ENCODE measurements at places on chromosomes 13 and 19. TPM values are rescaled to one million over a fixed set of nuclear protein-coding genes. Genes with fewer than 3 reads are reported as not detected.
A peak's percentile ranks its signal among the peaks of the same experiment; 100 is the strongest.

DNA sequence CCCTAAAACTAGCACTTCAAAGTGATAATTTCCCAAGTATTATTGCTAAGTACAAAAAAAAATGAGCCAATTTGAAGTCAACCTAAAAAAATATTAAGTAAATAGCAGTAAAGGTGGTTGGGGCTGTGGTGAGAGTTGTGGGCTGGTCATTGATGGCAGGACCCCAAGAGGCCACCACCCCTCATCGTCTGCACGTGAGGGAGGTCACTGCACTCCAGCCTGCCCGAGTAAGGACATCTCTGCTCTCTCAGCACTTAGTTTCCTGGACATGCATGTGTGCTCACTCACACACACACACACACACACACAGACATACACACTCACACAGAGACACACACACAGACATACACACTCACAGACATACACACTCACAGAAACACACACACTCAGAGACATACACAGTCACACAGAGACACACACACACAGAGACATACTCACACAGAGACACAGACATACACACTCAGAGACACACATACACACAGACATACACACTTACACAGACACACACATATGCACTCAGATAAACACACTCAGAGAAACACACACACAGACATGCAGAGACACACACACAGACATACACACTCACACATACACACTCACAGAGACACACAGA, 127.2 kb upstream of the SOX1 start:
- no peak overlapping the region for H3K27ac ChIP-seq
- no peak overlapping the region for H3K4me3 ChIP-seq
- no peaks in the 10 kb centered on the region for H3K36me3 ChIP-seq
- DNase-seq: no peak

The SIGLEC14 gene
- total RNA-seq: not detected

- peaks cover 53% of the 10 kb centered on the region for H3K36me3 ChIP-seq
- H3K4me1 ChIP-seq: peaks cover 8% of the 10 kb centered on the region
- H3K4me3 ChIP-seq: no peak overlapping the region
- no peak overlapping the region for H3K27ac ChIP-seq
Observed at GRCh38 chr19:19782783-19783182, 38.8 kb downstream of the ZNF506 start.

DNA sequence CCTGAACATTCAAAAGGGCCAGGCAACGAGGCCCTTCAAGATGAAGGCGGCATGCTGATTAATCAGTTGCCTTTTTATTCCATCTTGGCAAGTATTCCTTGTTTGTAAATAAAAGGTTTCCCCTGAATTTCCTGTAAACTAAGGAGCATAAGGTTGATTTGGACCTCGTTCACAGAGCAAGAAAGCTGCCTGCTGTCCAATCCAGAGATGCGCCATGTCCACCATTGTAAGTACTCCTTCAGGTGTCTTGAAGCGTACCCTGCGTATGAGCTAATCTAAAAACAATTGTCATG, 884.7 kb downstream of the PCDH9 start:
- no peak for DNase-seq
- H3K4me1 ChIP-seq: peaks cover 35% of the 10 kb centered on the region
- no peaks in the 10 kb centered on the region for H3K27me3 ChIP-seq
- no peak overlapping the region for H3K4me3 ChIP-seq
- no peak overlapping the region for H3K27ac ChIP-seq

The MBD3L3 gene
- total RNA-seq: not detected

- no peak overlapping the region for H3K27ac ChIP-seq
- H3K4me1 ChIP-seq: no peaks in the 10 kb centered on the region
- peaks cover 13% of the 10 kb centered on the region for H3K27me3 ChIP-seq
- no peaks in the 10 kb centered on the region for H3K36me3 ChIP-seq
- no peak overlapping the region for H3K4me3 ChIP-seq
Observed at GRCh38 chr19:38351865-38352395, 16.3 kb downstream of the CATSPERG start.

GRCh38 chr13:44293908-44294735, 79.5 kb upstream of the SERP2 start:
- peaks cover 20% of the 10 kb centered on the region for H3K27me3 ChIP-seq
- peaks cover 9% of the 10 kb centered on the region for H3K4me1 ChIP-seq
- no peak overlapping the region for H3K27ac ChIP-seq
- DNase-seq: no peak
- H3K4me3 ChIP-seq: no peak overlapping the region

The KRTDAP gene
- 2.0 TPM for total RNA-seq

GRCh38 chr19:7421941-7422744, 66.7 kb downstream of the PEX11G start:
- H3K36me3 ChIP-seq: peaks cover 9% of the 10 kb centered on the region
- H3K4me3 ChIP-seq: peak overlapping the region; percentile 67
- no peak for DNase-seq
- H3K4me1 ChIP-seq: peaks cover 16% of the 10 kb centered on the region
- peak overlapping the region; percentile 95 for H3K27ac ChIP-seq

DNA sequence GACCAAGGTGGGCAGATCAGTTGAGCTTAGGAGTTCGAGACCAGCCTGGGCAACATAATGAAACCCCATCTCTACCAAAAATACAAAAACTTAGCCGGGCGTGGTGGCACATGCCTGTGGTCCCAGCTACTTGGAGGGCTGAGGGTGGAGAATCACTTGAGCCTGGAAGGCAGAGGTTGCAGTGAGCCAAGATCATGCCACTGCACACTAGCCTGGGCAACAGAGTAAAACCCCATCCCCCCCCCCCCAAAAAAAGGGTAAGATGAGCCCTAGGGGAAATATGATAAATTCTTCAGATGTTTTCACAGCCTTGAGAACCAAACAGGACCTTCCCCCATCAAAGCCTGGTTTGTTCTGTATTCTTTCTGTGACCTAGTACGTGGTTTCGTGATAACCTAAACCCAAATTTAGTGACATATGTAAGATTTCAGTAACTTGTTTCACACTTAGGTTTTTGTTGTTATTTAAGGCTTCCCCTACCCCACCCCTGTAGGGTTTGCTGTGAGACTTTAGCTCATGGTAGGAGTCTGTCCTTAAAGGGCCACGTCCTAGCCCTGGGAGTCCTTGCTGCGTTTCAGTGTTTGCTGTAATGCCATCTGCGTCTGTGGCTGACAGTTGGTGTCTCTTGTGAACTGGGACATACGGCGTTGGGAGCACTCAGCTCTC, 49.6 kb downstream of the MYO9B start:
- H3K27me3 ChIP-seq: no peaks in the 10 kb centered on the region
- peaks cover 11% of the 10 kb centered on the region for H3K4me1 ChIP-seq
- H3K36me3 ChIP-seq: peaks cover 4% of the 10 kb centered on the region
- no peak overlapping the region for H3K4me3 ChIP-seq
- no peak for DNase-seq

GRCh38 chr19:34351382-34351826, 13.6 kb upstream of the GPI start:
- H3K27ac ChIP-seq: no peak overlapping the region
- no peaks in the 10 kb centered on the region for H3K4me1 ChIP-seq
- H3K36me3 ChIP-seq: peaks cover 10% of the 10 kb centered on the region
- H3K4me3 ChIP-seq: no peak overlapping the region
- H3K27me3 ChIP-seq: no peaks in the 10 kb centered on the region

The PRTN3 gene
- not detected for total RNA-seq

- H3K27me3 ChIP-seq: peaks cover 4% of the 10 kb centered on the region
- no peaks in the 10 kb centered on the region for H3K36me3 ChIP-seq
- H3K27ac ChIP-seq: no peak overlapping the region
Observed at GRCh38 chr19:6849876-6850275, 37.5 kb upstream of the ADGRE1 start.

- DNase-seq: no peak
- H3K27me3 ChIP-seq: no peaks in the 10 kb centered on the region
- no peak overlapping the region for H3K4me3 ChIP-seq
- H3K36me3 ChIP-seq: peaks cover 21% of the 10 kb centered on the region
- H3K27ac ChIP-seq: no peak overlapping the region
Observed at GRCh38 chr13:46043647-46044046, 8.9 kb downstream of the ZC3H13 start.

The PSG6 gene
- total RNA-seq: not detected

- H3K27ac ChIP-seq: no peak overlapping the region
- H3K4me3 ChIP-seq: peak overlapping the region; percentile 87
- peaks cover 4% of the 10 kb centered on the region for H3K36me3 ChIP-seq
- peaks cover 8% of the 10 kb centered on the region for H3K4me1 ChIP-seq
Observed at GRCh38 chr13:102771298-102772041, 2.1 kb downstream of the TEX30 start.

DNA sequence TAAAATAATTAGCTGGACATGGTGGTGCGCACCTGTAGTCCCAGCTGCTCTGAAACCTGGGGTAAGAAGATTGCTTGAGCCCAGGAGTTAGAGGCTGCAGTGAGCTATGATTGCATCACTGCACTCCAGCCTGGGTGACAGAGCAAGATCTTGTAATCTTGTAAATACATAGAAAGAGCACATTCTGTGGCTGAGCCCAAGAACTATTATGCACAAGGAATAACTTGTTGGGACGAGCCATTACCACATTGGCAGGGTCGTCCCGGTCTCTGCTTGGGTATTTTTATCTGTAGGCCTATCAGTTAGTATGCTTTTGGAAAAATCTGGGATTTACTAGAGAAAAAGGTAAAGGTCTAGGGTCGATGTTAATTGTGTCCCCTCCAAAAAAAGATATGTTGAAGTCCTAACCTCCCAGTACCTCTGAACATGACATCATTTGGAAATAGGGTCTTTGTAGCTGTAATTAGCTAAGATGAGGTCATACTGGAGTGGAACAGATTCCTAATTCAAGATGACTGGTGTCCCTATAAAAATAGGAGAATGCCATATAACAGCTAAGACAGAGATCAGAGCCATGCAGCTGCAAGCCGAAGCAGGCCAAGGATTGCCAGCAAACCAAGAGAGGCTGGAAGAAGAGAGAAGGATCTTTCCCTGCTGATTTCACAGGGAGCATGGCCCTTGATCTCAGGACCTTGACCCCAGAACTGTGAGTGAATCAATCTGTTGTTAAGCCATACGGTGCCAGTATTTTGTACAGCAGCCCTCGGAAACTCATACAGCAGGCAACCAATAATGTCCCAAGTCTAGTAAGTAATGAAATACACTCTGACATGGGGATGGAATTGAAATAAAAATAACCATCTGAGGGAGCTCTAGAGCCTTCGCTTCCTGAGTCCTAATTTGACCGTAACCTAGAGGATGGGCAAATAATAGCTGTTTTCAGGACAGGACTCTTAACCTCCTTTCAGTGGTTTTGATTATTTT, 77.0 kb downstream of the TM9SF2 start:
- no peaks in the 10 kb centered on the region for H3K27me3 ChIP-seq
- H3K27ac ChIP-seq: no peak overlapping the region
- peaks cover 7% of the 10 kb centered on the region for H3K4me1 ChIP-seq
- H3K4me3 ChIP-seq: no peak overlapping the region

DNA sequence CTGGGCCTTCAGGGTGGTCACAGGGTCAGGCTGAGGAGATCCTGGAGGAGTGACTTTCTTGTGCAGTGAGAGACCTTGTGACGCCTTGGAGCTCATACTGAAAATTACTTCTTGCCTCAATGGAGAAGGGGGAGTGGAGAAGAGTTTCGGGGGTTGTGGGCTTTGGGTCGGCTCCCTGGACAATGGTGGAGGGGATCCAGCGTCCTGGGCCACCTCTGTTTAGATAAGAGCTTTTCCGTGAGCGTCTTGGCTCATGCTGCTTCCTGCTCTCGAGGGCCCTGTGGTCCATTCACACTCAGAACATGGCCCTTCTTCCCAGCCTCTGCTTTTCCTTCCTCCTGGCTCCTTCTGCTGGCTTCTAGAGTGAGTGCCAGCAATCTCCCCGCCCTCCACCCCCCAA, 81.9 kb downstream of the FLT1 start:
- H3K36me3 ChIP-seq: no peaks in the 10 kb centered on the region
- H3K4me1 ChIP-seq: peaks cover 14% of the 10 kb centered on the region

- no peaks in the 10 kb centered on the region for H3K36me3 ChIP-seq
- H3K4me3 ChIP-seq: no peak overlapping the region
- DNase-seq: no peak
Observed at GRCh38 chr19:51821921-51822320, 27.0 kb downstream of the FPR3 start.

DNA sequence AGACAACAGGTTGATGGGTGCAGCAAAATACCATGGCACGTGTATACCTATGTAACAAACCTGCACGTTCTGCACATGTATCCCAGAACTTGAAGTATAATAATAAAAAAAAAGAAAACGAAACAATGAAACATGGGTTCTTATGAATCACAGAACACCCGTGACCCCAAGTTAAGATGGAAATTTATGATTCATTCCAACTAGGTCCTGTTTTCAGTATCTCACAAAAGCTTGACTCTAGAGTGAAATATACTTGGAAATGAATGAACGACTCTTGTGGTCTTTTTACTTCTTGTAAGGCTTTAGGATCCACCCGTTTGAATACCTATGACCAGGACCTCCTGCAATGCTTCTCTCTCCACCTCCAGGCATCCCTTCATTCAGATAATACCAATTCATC, 3.5 kb upstream of the LILRB4 start:
- no peak for DNase-seq
- H3K36me3 ChIP-seq: no peaks in the 10 kb centered on the region
- no peak overlapping the region for H3K4me3 ChIP-seq
- no peaks in the 10 kb centered on the region for H3K27me3 ChIP-seq

GRCh38 chr13:22135446-22135845, 464.6 kb downstream of the FGF9 start:
- DNase-seq: no peak
- H3K27ac ChIP-seq: peak overlapping the region; percentile 67
- peak overlapping the region; percentile 20 for H3K4me3 ChIP-seq
- H3K4me1 ChIP-seq: peaks cover 17% of the 10 kb centered on the region
- no peaks in the 10 kb centered on the region for H3K27me3 ChIP-seq

DNA sequence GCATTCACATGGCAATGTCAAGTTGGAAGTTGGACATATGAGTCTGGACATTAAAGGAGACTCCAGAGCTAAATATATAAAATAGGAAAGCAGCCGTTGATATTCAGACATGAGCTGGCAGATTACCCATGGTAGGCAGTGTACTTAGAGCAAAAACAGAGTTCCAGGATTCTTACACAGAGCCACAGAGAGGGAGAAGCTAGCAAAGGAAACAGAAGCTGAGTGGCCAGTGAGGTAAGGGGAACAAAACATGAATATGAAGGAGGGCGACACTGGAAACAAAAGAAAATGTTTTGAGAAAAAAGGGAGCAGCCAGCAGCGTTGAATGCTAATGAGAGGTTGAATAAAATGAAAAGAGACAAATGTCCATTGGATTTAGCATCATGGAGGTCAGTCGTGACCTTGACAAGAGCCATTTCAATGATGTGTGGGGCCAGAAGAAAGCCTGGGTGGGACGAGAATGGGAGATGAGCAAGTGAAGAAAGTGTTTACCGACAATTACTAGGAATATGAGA, 198.4 kb downstream of the POU4F1 start:
- H3K4me1 ChIP-seq: peaks cover 14% of the 10 kb centered on the region
- H3K4me3 ChIP-seq: no peak overlapping the region
- DNase-seq: no peak
- no peak overlapping the region for H3K27ac ChIP-seq

- H3K27ac ChIP-seq: no peak overlapping the region
- H3K4me3 ChIP-seq: no peak overlapping the region
- DNase-seq: no peak
- peaks cover 52% of the 10 kb centered on the region for H3K27me3 ChIP-seq
- peaks cover 22% of the 10 kb centered on the region for H3K4me1 ChIP-seq
Observed at GRCh38 chr13:24683838-24684599, 3.8 kb downstream of the ATP12A start.

GRCh38 chr13:98279473-98280175, 102.6 kb upstream of the RNF113B start:
- no peaks in the 10 kb centered on the region for H3K27me3 ChIP-seq
- H3K4me3 ChIP-seq: peak overlapping the region; percentile 64
- no peak for DNase-seq
- H3K4me1 ChIP-seq: peaks cover 34% of the 10 kb centered on the region
